ENCODE measurements at places on chromosomes 6 and 20.

GRCh38 chr6:19536838-19537237, 300.3 kb upstream of the ID4 start:
- DNase-seq, result no peak

- DNase-seq, result no peak
These were observed 17.4 kb upstream of the GTSF1L start for GRCh38 chr20:43744151-43744611.

DNA sequence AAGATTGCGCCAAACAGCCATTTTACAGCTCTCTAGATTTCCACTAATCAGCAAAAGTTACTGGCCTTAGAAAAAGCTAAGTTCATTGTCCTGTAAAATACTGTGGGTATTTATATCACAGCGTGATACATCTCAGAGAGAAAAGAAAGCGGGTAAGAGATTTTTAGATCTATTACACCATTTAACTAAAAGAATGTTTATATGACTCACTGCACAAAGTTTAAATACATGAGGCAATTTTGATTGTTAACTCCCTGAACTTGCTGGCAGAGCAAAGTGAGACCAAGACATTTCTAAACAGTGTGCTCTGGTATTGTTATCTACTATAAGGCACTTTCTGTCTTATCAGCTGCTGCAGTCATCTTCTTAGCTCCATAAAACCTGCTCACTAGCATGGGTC, 314.3 kb downstream of the EPHA7 start:
- DNase-seq, result no peak

- DNase-seq, result no peak
These were observed 95.4 kb upstream of the DOK5 start for GRCh38 chr20:54379893-54380584.

DNA sequence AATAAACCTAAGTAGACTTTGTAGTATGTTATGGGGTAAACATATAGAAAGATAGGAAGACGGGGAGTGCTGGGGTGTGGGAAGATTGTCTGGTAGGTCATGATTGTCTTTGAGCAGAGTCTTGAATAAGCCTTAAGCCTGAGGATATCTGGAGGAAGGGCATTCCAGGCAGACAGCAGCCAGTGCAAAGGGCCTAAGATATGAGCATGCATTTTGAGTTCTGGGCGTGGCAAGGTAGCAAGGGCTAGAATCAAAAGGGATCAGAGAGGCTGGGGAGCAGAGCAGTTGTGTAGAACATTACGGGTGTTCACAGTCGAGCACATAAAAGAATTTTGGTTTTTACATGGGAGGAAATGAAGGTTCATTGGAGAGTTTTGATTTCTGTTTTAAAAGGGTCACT, 14.3 kb downstream of the BICRAL start:
- no peak for DNase-seq

- no peak for DNase-seq
These were observed 11.9 kb upstream of the ZFAND3 start for GRCh38 chr6:37807656-37808055.

DNA sequence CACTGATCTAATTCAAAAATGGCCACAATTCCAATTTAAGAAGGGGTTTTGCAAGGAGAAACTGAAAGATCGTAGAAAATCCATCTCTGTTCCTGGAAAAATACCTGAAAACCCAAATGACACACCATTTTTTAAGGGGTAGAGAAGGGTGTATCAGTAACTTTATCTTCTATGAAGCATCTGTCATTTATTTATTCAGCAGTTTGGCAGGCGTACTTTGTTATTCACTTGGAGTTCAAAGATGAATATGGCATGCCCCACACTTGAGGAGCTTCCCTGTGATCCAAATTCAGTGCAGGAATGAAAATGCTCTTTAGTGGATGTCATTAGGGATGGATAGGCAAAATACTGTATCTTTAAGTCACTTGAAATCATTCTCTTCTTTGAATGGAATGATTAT, 7.2 kb downstream of the HINT3 start:
- no peak for DNase-seq

GRCh38 chr6:21953831-21954801, 342.7 kb downstream of the PRL start:
- no peak for DNase-seq

DNA sequence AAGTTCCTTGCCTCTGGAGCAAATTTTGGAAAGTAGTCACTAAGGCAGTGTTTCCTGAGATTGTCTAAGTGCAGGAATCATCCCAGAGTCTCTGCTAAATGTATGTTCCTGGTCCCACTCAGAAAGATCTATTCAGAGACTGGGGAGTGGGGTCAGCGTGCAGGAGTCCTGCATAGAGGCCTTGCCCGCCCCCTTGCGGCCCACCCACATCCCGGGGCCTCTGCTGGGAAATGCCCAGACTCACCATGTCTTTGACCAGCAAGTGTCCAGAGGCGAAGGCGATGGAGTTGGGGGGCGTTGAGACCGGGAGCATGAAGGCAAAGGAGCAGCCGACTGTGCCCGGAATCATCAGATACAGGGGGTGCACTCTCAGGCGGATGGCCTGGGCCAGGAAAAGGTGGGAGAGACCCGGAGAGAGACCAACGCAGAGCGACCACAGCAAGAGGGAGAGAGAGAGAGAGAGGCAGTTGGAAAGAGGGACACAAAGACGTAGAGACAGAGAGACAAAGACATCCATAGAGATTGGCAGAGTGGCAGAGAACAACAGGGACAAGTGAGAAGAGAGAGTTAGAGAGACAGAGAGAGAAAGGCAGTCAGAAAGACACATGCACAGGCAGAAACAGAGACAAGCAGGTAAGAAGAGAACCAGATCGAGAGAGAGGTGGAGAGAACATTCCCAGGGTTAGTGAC, 12.9 kb upstream of the OCSTAMP start:
- no peak for DNase-seq

DNA sequence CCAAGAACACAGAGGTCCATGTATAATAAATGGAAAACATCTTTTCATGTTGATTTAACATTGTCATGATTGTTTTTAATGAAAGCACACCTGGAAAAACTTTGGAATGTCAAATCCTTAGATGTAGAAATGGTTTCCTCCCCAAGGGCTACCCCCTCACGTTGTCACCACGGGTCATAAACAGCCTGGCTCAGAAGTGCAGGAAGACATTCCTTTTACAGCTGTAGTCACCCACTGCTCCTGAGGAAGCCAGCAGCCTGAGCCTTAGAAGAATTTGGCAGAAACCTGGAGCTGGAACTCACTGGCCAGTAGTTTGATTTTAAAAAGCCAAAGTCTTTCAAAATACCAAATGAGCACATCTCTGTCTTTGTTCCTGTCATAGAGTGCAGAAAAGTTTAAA, 23.7 kb downstream of the ADGRF5 start:
- DNase-seq, result no peak

- DNase-seq, result no peak
These were observed 61.9 kb downstream of the UNC5CL start for GRCh38 chr6:40977085-40977484.

DNA sequence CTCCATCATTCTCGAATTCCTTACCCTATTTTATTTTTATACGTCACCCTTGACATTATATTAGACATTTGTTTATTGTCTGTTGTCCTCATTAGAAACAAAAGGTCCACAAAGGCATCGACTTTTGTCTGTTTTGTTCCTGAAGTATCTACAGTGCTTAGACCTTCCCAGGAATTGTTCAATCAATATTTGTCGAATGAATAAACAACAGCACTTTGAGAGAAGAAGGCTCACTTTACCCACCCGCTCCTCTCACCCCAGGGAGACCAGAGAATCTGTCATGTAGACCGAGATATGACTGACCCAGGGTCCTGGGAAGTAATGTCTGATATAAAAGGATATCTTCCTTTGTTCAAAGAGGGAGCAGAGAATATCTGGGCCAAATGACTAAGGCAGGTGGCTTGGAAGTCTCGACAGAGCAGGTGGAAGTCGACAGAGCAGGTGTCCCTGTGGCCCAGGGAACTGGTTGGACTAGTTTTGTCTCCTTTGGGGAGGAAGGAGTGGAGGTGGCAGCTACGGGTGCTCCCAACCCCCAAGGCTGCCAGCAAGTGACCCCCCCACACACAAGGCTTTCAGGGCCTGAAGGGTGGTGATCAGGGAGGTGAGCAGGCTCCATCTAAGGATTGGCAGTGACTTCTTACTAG, 14.8 kb upstream of the CHMP4B start:
- DNase-seq, result no peak

GRCh38 chr6:111478749-111479148, 4.3 kb downstream of the REV3L start:
- DNase-seq, result no peak

DNA sequence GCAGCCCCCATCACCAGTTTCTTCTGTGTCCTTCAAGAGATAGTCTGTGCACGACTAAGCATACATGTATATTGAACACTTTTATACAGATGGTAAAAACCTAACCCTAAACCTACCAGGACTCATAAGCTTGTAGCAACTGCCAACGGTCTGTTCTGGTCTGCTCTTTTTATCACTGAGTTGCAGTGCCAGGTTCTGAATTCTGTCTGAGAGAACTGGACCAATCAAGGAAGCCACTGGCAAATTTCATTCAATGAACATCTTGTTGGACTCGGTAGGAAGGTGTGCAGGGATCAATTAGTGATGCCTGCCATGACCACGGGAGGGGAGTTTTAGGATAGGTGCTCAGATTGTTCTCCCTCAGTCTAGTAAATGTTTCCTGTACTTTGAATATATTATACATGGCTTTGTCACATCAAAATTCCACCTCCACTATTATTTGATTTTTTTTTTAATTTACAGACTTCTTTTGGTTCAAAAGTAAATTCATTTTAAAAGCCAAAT, 146.8 kb downstream of the EYA2 start:
- DNase-seq, result no peak

DNA sequence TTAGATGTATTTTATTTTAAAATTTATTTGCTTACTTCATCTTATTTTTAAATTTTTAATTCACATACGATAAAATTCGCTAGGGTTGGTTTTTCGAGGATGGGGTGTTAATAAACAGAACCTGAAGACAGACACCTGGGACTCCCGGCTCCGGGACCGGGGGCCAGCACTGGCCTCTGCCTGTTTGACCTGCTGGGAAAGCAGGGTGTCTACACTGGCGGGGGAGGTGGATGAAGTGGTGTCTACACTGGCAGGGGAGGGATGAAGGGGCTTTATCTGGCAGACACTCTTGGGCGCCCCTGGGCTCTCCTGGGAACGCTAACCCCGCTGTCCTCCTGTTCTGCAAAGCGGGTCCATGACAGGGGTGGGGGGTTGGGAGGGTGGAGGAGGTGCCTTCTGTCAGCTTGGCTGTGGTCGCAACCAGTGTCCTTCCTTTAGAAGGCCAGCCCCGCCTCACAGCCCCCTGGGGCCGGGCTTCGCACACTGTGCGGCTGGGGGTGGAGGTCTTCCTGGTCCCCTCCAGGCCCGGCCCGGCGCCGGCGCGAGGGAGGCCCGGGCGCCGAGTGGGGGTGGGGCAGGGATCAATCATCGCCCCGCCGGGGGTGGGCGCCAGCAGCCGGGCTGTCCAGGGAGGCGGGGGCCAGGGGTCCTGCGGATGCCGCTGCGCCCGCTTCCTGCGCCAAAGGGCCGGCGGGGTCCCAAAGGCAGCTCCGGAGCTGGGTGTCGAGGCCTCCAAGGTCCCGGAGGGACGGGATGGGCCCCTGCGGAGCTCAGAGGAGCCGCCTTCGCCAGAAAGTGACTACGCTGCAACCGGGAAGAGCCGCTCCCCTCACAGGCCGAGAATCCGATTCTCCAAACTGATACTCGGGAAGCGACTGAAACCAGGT, 1.8 kb downstream of the GATA5 start:
- no peak for DNase-seq

DNA sequence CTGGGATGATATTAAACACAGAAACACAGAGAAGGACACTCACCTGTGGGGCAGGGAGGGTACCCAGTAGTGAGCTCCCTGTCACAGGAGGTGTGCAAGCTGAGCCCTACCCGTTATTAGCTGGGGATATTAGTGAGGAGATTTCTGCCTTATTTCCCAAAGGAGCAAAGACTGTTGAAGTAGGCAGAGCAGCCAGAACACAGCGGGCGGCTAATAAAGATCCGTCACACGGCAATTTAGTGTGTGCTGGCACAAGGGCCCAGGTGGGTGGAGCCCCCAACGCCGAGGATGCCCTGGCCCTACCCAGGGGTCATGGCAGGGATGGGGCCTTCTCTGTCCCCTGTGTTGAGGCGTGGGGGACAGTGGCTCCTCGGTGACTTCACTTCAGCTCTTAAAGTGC, 8.3 kb downstream of the VSTM2L start:
- no peak for DNase-seq

- DNase-seq, result no peak
These were observed 84.5 kb upstream of the GPR6 start for GRCh38 chr6:109893606-109894005.

DNA sequence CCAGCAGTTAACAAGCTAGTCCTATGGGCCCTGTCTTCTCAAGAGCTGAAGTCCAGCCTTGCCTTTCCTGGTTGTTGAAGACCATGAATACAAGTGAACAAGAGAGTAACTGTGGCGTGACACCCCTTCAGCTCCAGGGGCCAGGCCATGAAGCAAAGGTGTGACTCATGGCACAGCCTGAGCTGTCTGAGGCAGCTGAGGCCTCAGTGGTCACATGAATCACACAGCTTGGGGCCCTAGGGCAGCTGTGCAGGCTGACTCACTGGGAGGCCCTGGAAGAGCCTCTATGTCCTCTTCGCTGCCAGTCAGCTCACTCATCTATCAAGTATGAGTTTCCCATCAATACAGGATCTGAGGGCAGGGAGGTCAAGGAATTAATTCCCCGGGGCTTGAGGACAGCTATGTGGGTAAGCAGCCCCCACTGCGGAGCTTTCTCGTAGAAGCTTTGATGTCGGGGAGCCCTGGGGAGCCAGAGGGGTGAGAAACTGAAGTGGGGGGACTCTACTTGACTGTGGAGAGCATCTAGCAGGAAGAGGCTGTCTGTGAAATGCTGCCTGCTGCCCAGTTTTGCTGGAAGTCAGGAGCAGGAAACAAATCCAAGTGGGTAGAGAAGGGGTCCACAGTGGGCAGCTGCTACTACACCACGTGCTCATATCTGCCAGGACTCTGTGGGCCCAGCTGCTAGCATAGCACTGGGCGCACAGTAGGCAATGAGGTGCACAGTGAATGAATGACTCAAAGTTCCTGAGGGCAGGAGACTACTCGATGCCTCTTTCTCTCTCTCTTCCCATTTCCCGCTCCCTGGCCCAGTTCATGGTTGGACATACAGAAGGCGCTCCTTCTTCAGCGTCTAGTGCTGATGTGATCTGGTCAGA, 13.7 kb upstream of the FAM83C start:
- DNase-seq, result peak; percentile 17

GRCh38 chr6:17562636-17563035, 37.5 kb upstream of the FAM8A1 start:
- DNase-seq, result no peak

- DNase-seq, result no peak
These were observed 588.4 kb upstream of the BTBD3 start for GRCh38 chr20:11329271-11329670.

- DNase-seq, result no peak
These were observed 5.2 kb downstream of the NKAIN4 start for GRCh38 chr20:63248835-63249591.
